Pons (tissue), 1 donor: ENCODE measurements at places on chromosomes 1 and 21.

DNA sequence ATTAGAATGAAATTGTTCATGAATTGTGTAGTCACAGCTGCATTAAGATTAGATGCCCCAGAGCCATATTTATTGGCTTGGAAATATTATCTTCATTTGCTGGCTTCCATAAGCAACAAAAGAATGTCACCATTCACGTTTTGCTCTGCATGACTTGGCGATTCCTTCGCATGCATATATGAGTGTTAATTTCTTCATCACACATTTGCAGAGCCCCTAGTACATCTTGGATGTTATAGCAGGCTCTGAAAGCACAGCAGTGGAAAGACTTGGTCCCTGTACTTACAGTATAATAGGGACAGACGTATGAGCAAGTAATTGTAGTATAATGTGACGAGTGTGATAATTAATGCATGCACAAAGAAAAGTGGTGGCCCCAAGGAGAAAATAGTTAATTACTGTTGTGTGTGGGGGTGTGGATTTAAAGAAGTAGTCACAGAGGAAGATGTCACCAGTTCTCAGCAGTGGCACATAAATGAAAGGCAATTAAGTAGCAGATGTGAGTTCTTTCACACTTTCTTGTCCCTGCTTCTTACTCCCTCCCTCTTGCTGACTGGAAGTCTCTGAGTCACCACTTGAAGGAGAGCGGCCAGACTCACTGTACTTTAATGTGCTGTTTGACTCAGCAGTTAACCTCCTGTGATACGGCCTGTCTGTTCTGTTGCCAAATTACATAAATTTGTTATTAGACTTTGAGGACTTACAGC, 21.0 kb downstream of the S100A10 start:
- DNase-seq: no peak

DNA sequence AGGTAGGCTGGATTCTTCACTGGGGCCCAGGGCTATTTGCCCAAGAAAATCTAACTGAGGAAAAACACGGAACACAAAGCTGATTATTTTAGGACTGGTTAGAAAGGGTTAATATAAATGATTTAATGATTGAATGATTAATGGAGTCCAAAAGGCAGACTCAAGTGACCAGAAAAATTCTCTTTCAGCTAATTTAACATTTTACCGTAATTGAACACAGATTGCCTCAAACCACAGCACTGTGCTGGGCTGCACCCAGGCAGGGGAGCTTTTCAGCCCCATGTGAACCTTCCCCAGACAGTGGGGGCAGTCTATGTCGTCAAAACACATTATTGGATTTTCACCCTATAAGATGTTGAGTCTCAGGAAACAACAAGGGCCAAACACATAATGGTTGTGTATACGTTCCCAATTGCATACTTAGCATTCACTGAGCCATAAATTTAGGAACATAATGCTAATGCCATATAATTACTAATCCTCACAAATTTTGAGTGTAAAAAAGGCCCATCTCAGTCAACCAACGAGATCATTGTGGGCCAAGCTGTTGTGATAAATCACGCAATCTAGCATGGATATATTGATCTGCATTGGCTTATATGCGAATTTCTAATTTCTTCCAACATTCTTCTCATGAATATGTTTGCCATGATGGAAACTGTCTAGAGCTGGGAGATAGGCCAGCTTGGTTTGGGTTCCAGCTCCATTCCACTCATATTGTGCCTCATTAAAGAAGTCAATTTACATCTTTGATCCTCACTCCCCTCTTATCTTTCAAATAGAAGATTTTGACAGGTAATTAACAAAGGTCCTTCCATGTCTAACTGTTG, 27.7 kb downstream of the DSCAM start:
- DNase-seq: no peak

DNA sequence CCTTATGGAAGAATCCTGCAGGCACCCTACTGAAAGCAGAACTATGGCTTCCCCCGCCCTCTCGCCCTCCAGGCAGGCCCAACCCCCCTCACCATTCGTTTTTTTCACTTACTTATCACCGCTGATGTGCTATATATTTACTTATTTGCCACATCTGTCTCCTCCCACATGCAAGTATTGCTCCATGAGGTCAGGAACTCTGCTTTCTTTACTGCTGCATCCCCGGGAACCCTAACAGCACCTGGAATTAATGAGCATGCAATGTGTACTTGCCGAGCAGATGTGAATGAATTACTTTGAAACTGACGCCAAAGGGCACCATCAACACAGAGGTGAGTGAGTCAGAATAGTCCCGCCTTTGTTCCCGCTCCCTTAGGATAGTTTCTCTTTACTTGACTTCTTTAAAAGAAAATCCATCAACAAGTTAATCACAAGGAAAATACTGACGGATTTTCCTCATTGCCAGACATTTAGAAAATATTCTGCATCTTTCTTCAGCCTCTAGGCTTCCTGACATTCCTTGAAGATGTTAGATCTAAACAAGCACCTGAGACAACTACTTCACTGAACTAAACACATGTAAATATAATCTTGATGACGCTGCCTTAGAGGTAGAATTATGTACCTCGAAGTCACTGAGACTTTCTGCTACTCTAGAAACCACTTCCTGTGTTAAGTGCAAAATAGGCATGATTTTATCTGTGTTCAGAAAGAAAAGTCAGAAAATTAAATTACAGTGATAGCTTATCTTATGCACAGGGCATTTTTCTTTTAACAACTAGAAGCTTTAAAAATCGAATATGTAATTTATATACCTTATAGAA, 17.5 kb upstream of the RAB4A start:
- DNase-seq: no peak

- DNase-seq: no peak
Measured at GRCh38 chr1:111884772-111885443, 104.6 kb downstream of the KCND3 start.

DNA sequence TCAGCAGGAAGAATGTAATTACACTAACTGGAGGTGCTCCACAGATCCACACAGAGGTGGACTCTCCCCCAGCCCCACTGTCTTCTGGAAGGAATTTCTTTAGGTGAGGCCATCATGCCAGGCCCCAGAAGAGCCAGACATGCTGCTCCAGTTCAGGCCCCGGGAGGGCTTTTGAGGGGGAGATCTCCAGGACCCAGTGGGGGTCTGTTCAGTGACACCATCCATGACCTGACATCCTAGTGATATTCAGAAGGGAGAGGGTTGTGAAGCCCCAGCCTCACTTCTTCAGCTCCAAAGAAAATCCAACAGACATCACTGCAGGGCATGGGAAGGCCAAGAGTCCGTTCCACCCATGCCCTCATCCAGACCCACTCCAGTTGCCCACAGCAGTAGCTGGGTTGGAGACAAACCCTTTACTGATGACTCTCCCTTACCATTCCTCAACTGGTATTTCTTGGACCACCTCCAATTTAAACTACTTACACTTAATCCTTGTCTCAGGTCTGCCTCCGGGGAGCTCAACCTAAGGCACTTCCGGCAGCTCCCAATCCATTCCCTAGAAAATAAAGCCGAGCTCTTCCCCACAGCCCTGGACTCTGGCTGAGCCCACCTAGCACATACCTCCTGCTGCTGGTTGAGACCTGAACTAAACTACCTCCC, 39.2 kb downstream of the CSMD2 start:
- no peak for DNase-seq

DNA sequence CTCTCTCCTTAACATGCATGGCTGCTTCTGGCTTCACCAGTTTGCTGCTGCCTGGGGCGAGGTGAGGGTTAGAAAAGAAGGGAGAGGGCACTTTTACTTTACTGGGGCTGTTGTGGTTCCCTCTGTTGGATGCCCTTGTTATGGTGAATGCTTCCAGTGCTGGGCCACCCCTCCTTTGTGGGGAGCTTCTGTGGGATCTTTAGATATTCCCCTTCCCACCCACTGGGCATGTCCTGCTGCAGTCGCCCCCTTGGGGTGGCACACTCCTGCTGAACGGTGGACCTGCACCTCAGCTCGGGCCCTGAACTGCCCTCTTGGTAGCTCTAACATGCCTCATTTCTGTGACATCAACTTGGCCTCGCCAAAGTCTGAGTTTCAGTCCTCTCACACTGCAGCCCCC, 6.0 kb downstream of the TNN start:
- no peak for DNase-seq

- DNase-seq: peak; percentile 31
Measured at GRCh38 chr1:50975436-50975835, 5.4 kb downstream of the CDKN2C start.

GRCh38 chr1:155645034-155645598, 35.1 kb downstream of the MSTO1 start:
- no peak for DNase-seq

DNA sequence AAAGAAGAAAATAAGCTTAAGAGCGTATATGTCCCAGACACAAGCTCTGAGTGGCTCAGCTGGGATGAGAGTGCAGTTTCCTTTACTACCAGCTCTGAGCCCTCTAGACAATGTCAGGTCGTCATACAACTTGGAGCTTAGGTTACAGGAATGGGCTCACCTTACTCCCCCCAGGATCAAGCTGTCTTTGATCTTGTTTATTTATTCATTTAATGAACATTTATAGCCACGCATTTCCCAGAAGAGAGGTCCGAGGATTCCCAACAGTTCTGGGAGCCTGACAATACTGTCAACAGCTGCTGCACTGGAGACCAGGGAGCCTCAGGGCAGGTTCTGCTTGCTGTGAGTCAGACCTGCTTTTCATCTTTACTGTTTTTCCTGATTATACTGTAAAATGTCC, 378.9 kb downstream of the PLPP3 start:
- DNase-seq: no peak

- DNase-seq: no peak
Measured at GRCh38 chr21:22889445-22889844, 1891.2 kb downstream of the NCAM2 start.

- no peak for DNase-seq
Measured at GRCh38 chr1:18646786-18647410, 16.3 kb downstream of the PAX7 start.

DNA sequence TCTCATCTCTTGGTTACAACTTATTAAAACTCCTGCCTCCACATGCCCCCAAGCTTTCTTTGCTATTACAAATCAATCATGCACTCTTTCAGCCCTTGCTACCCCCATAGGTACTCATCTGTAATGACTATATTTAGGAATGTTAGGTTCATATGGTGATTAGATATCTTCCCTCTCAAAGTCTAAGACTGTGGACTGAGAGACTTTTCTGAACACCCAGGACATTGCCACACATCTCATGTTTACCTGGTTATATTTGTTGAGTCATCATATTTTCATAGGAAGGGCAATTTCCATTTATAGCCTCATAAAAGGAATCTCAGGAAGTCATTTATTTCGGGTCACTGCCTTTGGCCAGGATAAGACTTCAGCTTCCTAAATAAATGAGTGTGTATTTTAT, 81.5 kb upstream of the LPGAT1 start:
- DNase-seq: no peak

- DNase-seq: no peak
Measured at GRCh38 chr21:43210454-43211071, 41.8 kb downstream of the CRYAA start.

GRCh38 chr1:159067699-159068621, 8.6 kb downstream of the AIM2 start:
- DNase-seq: peak; percentile 82

DNA sequence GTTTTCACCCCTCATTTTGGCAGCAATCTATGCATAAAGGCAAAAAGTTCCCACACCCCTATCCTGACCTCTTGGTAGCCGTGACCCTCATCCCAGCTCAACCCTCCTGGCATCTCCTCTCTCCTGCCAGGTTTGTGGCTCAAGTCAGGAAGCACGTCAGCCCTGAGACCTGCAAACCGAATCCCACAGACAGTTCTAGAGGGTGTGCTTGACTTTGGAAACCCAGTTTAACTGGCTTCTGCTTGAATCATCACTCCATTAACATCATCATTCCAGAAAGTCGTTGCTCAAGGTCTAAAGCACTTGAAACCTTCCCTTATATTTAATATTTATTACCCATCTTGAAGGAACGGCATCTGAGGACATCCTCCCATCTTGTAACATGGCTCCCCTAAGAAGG, 133.4 kb upstream of the ERG start:
- DNase-seq: no peak

DNA sequence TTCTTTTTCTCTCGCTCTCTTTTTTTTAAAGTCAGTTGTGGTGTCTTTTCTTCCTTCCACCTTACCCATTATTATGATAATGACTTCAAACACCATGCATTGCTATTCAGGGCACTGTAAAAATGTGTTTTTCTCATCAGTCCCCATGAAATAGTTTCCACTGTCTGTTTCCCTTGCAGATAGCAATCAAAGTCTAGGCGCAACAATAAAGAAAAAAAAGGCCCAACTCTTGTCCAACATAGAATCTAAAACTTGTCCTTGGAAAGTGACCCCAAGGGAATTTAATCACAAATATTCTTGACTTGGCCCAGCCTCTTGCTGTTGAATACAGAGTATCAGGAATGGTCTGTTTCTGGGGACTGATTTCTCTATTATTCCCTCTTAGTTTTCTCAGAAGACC, 382.5 kb downstream of the PLPP3 start:
- no peak for DNase-seq

- no peak for DNase-seq
Measured at GRCh38 chr21:43305336-43305665, 121.6 kb downstream of the SIK1 start.

DNA sequence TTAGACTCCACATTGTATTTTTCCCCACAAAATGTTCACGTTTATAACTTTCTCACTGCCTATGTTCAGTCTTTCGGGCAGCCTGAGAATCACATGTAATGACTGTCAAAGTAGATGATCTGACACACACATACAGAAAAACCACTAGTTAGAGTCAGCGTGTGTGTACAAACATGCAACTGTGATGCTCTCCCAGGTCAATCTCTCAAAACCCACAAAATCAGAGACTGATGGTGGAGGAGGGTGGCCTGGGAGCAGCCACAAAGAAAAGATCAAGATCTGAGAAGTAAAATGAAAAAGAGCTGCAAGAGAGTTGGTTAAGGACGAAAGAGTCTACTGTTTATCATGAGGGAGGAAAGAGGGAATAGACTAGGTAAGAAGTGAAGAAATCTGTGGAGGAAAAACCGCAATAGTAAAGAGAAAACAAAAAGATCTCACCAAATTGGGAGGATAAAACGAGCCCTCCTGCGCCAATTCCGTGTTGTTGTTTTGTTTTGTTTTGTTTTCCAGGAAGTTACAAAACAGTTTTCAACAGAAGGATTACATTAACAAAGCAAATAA, 2.3 kb downstream of the EGLN1 start:
- DNase-seq: peak; percentile 8

DNA sequence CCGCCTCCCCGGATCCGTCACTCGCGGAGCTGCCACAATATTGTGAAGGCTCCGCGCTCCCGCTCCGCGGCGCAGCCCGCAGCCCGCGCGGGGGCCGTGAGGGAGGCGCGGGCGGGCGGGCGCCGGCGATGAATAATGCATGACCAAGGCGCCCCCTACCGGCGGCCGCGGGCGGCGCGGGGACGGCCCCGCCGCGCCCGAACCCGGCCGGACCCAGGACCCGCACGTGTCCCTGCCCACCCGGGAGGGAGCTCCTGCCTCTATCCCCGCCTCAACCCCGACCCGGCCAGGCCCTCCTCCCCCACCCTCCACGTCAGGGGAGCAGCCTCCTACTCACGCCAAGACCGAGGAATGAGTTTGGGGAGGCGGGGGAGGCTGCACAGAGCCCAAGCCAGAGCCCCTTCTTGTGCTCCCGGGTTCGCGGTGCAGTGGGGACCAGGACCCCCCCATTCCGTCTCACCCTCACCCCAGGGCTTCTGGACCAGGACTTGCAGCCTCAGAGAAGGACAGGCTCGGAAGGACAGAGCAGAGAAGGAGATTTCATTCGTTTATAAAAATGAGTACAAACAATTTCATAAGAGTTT, 70.8 kb upstream of the CASZ1 start:
- no peak for DNase-seq
